NCI-H524 (cell line): ENCODE measurements at places on chromosomes 11 and 22.

DNA sequence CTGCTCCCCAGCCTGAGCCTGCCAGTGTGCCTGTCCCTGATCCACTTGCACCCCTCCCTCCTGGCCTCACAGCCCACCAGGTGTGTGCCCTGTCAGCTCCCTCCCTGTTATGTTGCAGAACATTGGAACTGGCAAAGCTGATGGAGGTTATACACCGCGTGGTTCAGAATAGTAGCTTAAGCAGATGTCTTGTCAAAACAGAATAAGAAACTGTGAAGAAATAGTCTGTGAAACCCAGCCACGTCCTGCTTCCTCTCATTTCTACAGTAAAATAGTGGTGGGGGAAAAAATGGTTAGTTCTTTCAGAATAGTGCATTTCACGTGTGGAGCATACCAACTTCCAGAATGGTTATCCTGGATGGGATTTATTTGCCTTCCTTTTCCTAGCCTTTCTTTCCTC is 161.2 kb upstream of the NAV2 start:
- DNase-seq: no peak

DNA sequence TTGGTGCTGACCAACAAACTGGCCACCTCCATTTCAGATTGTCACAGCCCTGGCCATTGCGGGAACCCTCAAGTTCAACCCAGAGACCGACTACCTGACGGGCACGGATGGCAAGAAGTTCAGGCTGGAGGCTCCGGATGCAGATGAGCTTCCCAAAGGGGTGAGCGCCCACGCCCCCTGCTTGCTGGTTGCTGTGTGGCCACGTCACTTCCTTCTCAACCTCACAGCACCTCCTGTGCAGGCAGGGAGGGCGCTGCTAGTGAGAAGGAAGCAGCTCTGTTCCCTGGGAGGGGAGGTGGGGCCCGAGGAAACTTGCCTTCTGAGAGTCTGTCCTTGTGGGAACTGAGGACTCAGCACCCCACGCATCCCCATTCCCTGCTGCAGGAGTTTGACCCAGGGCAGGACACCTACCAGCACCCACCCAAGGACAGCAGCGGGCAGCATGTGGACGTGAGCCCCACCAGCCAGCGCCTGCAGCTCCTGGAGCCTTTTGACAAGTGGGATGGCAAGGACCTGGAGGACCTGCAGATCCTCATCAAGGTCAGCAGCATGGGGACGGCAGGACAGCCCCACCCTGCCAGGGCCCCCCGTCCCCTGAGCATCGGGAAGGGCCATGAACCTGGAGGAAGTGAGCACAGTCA is 19.3 kb downstream of the POLR3H start:
- no peak for DNase-seq

GRCh38 chr11:104968856-104969776 is 742 bp upstream of the CASP4 start:
- DNase-seq: peak; percentile 44

GRCh38 chr11:35839368-35840161 is 104.3 kb upstream of the LDLRAD3 start:
- DNase-seq: no peak

DNA sequence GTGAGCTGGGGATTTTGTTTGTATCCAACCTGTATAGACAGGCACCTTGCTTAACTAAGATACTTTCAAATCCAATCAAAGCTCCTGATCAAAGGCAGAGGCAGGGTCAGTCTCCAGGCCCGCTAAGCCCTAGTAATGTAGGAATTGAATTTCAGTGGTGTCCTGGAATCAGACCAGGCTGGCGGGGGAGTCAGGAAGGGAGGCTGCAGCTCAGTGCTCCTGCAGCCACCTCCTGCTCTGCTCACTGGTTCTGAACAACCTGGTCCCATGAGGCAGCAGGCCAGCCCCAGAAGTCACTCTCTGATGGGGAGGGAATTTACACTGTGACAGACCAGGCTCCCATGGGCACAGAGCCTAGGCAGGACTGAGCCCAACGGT is 38.5 kb upstream of the GALNT18 start:
- DNase-seq: no peak

DNA sequence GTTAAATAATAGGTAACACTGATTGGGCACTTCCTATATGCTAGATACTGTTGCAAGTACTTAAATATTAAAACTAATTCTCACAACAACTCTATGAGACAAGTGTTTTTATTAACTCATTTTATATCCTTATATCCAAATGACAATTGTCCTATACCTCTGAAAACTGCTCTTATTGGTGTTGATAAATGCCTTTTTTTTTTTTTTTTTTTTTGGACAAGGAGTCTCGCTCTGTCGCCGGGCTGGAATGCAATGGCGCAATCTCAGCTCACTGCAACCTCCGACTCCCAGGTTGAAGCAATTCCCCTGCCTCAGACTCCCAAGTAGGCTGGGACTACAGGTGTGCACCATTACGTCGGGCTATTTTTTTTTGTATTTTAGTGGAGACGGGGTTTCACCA is 41.6 kb downstream of the MRTFA start:
- DNase-seq: no peak

- peak; percentile 7 for DNase-seq
Measured at GRCh38 chr11:131674051-131674755, 303.8 kb downstream of the NTM start.
